Thoracic aorta (tissue), 2 donors: ENCODE measurements at places on chromosomes 12 and 14.

GRCh38 chr12:127101076-127101475 lies 1165.9 kb upstream of the TMEM132C start:
- DNase-seq, result no peak

GRCh38 chr14:22468830-22469229 lies 120.2 kb downstream of the DAD1 start:
- DNase-seq, result no peak

GRCh38 chr12:41979574-41979973 lies 165.1 kb downstream of the GXYLT1 start:
- DNase-seq, result no peak

GRCh38 chr14:69079188-69079742 lies 73.7 kb downstream of the DCAF5 start:
- DNase-seq, result no peak

GRCh38 chr14:55963295-55963694 lies 154.9 kb upstream of the PELI2 start:
- no peak for DNase-seq

DNA sequence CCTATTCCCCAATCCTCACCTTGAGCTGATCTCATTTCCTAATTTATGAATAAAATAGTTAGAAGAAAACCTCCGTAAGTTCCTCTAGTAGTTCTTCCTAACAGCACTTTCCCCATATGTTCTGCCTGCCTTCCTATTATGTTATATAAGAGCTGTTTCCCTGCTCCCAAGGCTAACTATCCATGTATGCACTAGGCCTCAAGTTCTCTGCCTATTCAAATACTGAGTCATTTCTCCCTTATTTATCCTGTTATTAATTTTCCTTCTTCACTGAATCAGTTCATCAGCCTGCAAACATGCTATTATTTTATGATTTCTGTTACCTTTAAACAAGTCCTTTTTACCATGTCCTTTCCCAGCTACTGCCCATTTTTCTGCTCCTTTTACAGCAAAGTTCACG lies 164.1 kb downstream of the EPS8 start:
- no peak for DNase-seq

DNA sequence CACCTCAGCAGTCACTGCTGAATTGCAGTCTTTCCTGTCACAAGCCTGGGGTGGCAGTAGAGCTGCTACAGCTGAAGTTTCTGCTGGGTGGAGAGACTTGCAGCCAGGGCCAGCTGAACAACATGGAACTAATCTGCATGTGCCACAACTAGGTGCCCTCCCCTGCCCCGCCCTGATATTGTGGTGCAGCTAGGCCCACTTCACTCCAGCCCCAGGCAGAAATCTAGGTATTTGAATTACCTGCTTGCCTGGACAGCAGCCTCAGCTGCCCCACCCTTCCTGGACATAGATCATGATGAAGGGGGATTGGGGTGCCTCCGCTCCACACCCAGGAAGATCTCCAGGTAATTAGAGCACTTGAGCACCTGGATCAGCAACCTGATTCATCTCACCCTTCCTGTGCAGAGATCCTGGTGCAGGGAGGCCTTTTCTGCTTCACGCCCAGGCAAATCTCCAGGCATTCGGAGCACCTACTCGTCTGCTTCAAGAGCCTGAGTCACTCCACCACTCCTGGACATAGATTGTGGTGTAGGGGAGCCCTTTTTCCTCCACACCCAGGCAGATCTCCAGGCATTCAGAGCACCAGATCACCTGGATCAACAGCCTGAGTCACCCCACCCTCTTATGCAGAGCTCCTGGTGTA lies 477.0 kb downstream of the SOX5 start:
- DNase-seq, result no peak

GRCh38 chr12:59734371-59734770 lies 138.5 kb downstream of the SLC16A7 start:
- no peak for DNase-seq

DNA sequence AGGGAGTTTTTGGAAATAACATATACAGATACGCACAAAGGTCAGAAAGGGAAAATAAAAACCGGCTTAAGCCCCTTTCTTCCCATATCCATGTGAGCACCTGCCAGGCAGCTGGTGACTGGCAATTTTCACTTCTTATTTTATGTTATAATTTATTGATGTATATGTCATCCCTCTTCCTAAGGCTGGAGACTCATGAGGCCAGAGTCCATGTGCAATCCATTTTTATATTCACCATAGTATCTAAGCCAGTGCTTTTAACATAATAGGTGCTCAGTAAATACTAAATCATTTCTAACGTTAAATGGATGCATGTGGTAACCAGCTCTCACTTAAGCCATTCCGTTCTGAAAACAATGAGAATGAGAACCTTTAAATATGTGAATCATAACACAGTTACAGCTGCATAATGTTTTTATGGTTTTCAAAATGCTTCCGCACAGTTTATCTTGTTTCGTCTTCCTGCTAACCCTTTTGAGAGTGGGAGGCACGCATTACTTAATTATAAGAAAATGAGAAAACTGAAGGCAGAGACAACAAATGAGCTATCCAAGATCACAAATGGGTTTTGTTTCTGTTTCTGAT lies 178.3 kb downstream of the CACNA1C start:
- no peak for DNase-seq

- DNase-seq, result no peak
Measured at GRCh38 chr14:65173973-65174693, 71.8 kb upstream of the MAX start.

DNA sequence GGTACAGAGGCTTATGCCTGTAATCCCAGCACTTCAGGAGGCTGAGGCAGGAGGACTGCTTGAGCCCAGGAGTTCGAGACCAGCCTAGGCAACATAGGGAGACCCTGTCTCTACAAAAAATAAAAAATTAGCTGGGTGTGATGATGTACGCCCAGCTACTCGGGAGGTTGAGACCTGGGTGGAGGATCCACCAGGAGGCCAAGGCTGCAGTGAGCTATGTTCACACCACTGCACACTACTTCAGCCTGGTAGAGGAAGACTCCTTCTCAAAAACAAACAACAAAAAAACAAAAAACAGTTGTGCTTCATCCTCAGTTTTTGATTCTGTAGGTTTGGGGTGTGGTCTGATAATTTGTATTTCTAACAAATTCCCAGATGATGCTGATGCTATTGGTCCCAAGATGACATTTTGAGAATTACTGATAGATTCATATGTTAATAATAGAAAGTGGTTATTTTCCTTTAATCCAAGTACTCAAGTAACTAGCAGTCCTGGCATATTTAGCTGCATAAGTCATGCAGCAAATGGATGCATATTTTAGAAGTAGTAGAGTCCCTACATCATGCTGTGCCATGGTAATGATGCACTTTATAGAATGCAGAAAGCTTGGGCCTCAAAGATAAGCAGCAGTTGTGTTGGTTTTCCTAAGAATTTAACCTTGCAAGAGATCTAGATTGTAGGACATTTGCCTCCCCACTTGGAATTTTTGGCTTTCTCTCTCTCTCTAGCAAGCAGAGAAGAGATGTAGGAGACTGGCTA lies 76.1 kb upstream of the PAWR start:
- no peak for DNase-seq

GRCh38 chr14:104794099-104794498 lies 1.4 kb downstream of the AKT1 start:
- no peak for DNase-seq

GRCh38 chr12:89709995-89710872 lies 1.6 kb upstream of the ATP2B1 start:
- DNase-seq, result peak; percentile 7

GRCh38 chr14:93092606-93093556 lies 22.8 kb downstream of the ITPK1 start:
- no peak for DNase-seq

GRCh38 chr14:31505411-31505810 lies 17.6 kb upstream of the GPR33 start:
- no peak for DNase-seq

DNA sequence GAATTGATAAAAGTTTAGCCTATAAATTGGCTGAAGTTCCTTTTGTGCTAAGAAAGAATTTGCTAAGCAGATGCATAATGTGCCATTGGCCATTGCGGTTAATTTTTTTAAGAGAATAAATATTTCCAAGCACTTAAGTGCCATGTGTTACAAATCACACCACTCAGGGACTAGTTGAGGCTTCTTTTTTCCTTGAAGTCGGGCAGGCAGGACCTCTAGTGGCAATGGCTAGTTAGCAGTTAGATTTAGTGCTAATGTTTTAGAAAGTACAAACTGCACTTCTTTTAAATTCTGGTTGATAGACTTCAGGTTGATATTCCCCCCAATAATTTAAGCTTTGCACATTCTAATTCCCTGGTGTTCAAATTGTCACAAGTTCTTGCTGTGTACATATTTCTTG lies 294.3 kb downstream of the APAF1 start:
- no peak for DNase-seq

DNA sequence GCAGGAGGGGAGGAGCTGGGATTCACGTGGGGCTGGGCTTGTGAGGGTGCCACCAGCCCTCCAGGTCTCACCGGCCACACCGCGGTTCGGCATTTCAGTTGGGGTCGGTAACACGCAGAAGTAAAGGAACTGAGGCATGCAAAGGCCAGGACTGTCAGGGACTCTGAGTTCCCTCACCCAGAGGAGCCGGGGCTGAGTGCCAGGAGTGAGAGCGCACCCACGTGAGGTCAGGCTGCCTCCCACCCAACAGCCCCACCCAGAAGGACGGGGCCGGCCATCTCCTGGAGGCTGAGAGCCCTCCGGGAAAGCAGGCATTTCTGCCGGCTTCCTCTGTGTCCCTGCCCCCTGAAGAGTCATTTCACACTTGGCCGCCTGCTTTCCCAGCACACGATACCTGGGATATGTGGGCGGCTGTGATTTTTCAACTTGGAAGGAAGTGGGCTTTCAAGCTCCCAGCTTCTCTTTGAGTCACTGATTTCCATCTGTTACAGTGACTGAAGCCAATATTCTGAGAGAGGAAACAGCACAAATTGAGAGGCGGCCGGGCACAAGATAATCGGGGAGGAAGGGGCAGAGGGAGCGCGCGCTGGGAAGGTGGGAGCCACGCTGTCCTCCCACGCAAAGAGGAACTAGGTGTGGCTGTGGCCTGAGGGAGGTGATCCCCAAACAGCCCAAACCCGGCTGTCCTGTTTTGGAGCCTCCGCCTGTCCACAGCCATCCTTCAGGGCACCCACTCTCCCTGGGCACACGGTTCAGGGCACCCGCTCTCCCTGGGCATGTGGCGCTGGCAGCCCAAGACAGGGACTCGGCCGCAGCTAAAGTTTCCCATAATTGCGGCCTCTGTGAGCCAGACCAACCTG lies 19.0 kb downstream of the GALNT9 start:
- DNase-seq, result no peak

- DNase-seq, result no peak
Measured at GRCh38 chr12:102197789-102198188, at the start of gene PMCH. TSS of gene PMCH (minus strand) at chr12:102197833. CDS start at chr12:102197770, 63 bp downstream.

GRCh38 chr12:71139153-71139735 lies 18.6 kb downstream of the TSPAN8 start:
- DNase-seq, result no peak

- no peak for DNase-seq
Measured at GRCh38 chr12:78403136-78403535, 461.4 kb upstream of the SYT1 start.

DNA sequence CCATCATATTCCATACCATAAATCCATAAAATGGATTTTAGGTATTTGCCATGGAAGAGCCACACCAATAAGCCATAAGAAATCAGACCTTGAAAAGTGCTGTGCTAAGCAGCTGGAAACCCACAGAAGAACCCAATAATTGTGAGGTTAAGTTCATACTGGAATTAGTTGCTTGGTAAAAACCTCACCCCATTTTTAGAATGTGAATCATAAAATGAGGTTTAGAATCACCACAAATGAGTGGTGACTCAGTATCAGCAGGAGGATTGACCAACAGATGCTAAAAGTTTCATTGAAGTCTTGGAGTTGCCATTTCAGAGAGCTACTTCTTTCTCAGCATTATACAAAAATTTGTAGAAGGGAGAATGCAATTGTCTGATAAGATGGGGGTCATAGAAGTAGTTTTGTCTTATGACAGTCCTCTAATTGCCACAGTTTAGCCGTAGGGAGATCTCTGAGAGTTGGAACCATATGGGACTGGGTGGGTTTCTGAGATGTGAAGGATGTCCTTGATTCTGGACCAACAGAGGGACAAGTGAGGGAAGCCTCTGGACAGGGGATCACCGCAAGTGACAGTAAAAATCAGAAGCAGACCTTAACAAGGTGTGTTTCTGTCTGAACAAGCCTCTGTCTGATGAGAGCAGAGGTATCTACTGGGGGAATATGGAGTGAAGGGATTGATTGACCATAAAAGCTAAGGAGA lies 1.4 kb upstream of the STON2 start:
- no peak for DNase-seq

DNA sequence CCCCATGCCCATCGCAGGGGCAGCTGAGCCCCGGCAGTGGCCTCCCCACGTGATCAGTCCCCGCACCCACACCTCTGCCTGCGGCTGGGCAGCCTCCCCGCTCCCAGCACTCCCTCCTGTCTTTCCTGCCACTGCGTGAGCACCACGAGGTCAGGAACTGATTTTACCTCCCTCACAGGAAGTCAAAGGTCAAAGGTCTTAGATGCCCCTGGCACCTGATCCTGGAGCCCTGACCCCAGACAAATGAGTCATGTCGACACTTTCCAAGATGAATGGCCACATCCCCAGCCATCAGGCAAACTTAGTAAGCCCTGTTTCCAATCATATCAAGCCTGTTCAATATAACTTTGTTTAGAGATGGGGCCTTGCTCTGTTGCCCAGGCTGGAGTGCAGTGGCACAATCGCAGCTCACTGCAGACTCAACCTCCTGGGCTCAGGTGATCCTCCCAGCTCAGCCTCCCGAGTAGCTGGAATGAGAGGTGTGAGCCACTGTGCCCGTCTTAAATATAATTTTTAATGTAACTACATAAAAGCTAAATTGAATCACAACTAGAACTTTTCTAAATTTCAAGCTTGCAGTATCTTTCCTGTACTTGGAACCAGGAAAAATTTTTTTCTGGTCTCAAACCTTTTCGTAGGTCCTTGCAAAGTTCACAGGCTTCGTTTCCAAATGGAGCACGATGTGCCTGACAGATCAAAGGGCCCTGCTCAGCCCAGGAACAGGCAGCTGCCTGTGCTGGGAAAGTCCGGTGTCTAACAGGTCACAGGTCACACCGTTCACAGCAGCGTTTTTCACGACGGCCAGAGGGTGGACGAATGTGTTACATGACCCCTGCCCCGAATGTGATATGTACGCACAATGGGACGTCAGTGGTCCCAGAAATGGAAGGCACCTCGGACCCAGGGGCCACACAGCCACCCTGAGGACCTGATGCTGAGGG lies 1.9 kb downstream of the LRCOL1 start:
- DNase-seq, result no peak

DNA sequence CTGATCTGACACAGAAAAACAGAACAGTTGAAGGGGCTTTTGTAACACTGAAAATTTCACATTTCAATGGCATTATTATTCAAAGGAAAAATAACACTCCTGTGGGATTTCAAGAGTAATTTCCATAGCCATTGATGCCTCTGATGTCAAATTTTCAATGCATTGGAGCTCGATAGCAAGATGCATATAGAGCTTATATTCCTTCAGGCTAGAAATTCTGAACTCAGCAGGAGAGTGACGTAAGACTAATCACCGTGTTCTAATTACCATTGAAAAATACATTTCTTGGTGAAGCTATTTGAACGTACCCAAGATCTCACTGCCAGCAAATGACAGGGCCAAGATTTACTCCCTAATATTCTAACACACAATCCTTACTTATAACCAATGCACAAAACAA lies 854.1 kb upstream of the TMEM132C start:
- DNase-seq, result no peak

- no peak for DNase-seq
Measured at GRCh38 chr14:95739356-95739755, 25.4 kb upstream of the TCL1A start.

GRCh38 chr12:52581481-52581880 lies 7.8 kb upstream of the KRT74 start:
- DNase-seq, result no peak

- DNase-seq, result no peak
Measured at GRCh38 chr12:91854725-91855124, 290.9 kb downstream of the BTG1 start.
